ENCODE measurements at places on chromosomes 7 and 10.

DNA sequence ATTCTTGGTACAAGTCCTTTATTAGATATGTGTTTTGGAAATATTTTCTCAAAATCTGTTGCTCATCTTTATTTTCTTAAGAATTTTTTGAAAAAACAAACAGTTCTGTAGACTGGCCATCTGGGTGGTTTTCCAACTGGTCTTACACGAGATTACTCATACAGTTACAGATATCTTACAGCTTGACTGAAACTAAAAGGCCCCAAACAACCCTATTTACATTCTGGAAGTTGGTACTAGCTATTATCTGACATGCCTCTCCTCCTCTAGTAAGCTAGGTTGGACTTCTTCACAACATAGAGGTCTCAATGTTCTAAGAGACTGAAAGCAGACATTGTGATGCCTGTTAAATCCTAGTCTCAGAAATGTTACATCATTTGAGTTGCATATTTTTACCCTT lies 52.0 kb downstream of the ZNF22 start:
- DNase-seq = no peak

DNA sequence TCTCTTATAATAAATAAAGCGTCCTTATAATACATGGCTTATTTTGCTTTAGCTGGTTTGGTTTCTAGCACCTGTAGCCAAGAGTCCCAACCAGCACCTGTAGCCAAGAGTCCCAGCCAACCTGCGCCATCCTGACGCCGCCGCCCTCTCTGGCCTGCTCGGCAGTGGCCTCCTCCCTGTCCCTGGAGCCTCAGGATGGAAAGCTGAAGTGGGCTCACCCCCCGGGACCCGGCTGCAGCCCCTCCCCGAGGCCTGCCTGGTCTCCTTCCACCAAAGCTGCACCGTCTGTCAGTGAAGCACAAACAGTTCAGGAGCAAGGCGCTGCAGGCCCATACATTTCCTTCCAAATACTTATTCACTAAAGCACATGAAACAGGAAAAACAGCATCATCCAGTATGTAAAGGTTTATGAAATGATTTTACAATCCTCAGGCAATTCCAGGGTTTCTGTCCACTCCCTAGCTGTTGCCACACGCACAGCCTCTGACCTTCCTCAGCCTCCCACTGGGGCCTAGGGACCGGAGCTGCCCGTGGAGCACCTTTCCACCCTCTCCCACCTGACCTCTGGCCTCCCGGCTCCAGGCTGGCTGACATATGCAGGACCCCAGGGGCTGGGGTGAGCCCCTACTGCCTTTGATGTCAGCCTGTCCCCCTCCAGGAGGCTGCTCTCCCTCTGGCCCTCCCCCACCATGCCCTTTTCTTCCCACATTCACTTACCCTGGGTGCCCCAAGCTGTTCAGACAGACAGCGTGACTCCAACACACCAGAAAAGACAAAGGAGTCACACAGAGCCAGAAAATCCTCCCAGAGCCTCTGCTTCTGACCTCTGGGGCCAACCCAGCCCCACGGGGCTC lies 149.6 kb upstream of the PPP2R2D start:
- DNase-seq = no peak

- no peak for DNase-seq
Observed at GRCh38 chr7:17741426-17741825, 198.9 kb downstream of the SNX13 start.

DNA sequence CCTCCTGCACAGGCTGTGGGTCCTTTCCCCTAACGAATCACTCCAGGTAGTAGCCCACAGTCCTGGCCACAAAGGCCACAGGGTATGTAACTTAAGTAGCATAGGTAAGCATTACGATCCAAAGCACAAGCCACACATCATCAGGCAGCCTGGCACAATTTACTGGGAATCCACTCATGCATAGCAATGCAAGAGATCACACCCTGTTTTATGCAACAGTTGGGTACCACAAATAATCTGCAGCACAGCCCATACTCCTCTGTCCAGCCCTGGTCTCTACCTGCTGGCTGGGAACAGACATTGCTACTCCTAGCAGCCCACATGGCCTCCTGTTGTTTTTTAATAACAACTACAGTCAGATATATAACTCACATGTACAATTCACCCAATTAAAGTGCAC lies 34.3 kb downstream of the SRPK2 start:
- no peak for DNase-seq

- peak; percentile 32 for DNase-seq
Observed at GRCh38 chr7:522071-522950, 2.7 kb upstream of the PDGFA start.

DNA sequence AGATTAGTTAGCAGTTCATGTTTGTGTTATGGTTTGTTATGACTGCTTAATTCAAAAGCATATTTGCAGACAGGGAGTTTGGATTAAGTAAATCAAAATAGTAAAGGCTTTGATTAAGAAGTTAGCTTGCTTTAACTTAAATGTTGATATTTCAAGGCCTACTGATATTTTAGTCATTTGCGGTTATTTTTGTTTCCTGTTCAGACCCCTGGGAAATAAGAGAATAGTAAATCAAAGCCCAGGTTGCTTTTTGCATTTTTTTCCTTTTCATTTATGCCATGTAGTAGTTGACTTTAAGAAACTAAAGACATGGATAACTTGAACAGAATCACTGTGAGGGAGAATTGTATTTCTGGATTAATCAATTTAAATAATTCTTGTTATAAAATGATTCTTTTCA lies 77.3 kb downstream of the HDAC9 start:
- no peak for DNase-seq

GRCh38 chr7:155745737-155746136 lies 66.5 kb downstream of the SHH start:
- no peak for DNase-seq

GRCh38 chr10:26773633-26774032 lies 76.1 kb downstream of the PDSS1 start:
- DNase-seq = no peak

GRCh38 chr7:121774563-121774962 lies 98.4 kb upstream of the PTPRZ1 start:
- DNase-seq = no peak

- no peak for DNase-seq
Observed at GRCh38 chr10:11975795-11976194, 66.8 kb downstream of the UPF2 start.

GRCh38 chr7:95435422-95435780 lies 573 bp upstream of the PON2 start:
- no peak for DNase-seq

DNA sequence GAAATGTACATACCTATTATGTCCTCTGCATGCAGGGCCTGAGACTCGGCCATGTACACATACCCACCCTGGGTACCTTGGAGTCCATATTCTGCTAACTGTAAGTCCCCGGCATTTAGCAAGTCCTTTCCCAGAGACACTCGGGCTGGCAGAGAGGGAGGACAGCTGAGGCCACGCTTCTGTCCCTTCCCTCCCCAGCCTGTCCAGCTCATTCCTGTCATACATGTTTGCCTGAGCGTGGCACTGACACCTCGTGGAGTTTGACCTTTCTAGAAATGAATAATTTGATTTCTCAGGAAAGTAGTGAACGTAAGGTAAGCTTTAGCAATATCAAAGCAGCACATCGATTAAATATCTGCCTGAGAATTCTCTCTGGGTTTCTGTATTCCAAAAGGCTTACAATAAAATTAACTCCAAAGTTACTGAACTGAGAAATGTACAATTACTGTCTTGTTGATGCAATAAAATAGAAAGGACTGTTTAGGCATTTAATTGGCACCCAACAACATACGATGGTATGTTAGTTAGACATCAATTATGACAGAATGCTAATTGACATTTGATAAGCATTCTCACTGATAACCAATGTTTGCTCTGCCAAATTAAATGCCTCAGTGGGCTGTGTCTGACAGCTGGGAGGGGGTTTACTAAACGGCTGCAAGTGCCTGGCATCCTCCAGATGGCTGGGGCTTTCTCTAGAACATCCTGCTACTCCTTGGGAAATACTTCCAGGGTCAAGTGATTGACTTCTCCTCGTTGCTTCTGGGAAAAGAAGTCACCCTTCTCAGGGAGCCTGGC lies 221.2 kb downstream of the CCSER2 start:
- no peak for DNase-seq

DNA sequence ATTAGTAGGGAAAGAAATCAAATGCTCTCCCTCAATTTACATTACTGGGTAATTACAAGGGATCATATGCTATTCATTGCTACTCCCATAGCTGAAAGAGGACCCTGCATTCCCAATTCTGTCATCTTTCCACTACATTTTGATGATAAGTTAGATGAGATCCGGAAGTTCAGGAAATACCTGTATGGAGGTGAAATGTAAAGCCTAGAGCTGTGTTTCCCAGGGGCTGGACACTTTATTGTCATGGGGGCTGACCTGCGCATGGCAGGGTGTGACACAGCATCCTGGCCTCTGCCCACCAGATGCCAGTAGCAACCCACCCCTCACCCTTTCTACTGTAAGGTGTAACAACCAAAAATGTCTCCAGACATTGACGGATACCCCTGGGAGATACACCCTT lies 56.6 kb downstream of the HECW1 start:
- no peak for DNase-seq

- DNase-seq = no peak
Observed at GRCh38 chr10:103969857-103970627, 3.1 kb downstream of the SLK start.

GRCh38 chr10:129107525-129107924 lies 359.5 kb upstream of the MGMT start:
- no peak for DNase-seq

DNA sequence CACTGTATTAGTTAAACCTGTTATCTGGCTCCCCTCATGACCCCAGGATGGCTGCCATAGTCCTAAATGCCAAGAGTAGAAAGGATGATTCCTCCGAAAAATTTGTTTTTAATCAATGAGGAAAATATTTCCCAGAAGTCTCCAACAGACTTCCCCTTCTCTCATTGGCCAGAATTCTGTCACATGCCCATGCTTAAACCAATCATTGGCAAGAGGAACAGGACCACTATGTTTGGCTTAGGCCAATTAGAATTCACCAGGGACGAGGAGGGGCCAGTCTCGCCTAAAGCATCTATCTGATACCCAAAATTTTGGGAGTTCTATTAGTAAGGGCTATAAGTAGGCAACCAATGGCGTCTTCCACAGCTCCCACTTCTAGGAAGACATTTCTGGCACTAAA lies 71.2 kb upstream of the IL6 start:
- no peak for DNase-seq

DNA sequence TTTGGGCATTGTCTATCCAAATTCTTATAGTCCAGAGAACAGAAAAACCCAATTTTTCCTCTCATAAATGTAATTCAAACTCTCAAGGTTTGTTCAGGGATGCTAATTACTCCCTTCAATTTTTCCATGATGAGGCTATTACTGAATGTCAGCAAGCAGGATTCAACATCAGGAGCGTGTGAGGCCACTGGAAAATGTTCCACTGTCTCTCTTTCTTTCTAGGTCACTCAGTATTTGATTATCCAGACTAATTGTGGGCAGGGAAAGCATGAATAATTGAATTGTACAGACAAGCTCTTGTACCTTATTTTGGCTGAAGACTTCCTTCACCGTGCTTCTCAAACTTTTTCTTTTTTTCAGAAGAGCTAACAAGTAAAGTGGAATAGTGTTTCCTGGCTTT lies 30.7 kb downstream of the THNSL1 start:
- no peak for DNase-seq

- DNase-seq = peak; percentile 28
Observed at GRCh38 chr10:30784897-30785605, 155.5 kb upstream of the LYZL2 start.

GRCh38 chr10:30216821-30217220 lies 132.3 kb downstream of the MTPAP start:
- no peak for DNase-seq

DNA sequence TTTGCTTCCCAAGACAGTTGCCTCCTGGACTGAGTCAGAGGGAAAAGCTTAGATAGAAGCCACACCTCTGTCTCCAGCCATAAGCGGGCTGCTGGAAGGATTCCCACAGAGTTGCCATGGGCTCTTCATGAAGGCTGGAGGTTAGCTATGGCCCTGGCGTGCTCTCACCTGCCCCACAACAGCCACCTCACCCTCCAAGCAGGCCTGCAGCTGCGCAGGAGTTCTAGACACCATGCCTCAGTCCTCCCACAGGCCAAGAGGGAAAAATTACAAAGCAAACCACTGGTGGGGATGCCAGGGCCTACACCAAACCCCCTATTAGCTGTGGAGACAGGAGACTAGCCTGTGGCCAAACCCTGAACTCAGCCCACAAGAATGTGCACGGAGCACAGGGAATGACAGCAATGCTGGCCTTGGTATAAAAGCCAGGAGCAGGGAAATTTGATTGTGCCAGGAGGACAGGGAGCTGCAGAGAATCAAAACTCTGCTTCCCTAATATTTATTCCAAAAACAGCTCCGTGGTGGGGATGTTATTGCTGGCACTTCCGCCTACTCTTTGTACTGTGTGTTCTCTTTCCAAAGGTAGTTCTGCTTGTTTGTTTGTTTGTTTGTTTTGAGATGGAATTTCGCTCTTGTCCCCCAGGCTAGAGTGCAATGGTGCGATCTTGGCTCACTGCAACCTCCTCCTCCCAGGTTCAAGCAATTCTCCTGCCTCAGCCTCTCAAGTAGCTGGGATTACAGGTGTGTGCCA lies 60.3 kb upstream of the STK17A start:
- DNase-seq = no peak

- DNase-seq = peak; percentile 13
Observed at GRCh38 chr10:78981257-78981969, 87.4 kb upstream of the ZMIZ1 start.

DNA sequence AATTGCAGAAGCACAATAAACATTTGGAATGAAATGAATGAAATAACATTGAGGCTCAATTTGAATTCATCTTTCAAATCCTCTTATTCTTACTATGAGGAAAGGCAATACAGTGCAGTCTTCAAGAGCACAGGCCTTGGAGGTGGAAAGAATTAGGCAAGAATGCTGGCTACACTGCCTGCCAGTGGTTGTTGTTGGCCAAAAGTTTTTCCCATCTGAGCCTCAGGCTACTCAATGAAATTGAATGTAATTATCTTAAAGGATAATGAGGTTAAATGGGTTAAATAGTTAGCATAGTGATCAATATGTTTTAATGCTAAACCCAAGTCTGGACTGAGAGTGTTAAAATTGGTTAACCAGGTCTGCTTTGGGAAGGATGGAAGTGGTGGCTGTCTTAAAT lies 140.9 kb downstream of the MBL2 start:
- no peak for DNase-seq

- peak; percentile 48 for DNase-seq
Observed at GRCh38 chr10:35341521-35341920, 5.2 kb downstream of the CCNY start.

- DNase-seq = no peak
Observed at GRCh38 chr7:72429316-72429715, 17.2 kb upstream of the CALN1 start.

- no peak for DNase-seq
Observed at GRCh38 chr10:30158325-30158960, 99.1 kb upstream of the JCAD start.

GRCh38 chr7:141477865-141478264 lies 73.3 kb upstream of the AGK start:
- no peak for DNase-seq

DNA sequence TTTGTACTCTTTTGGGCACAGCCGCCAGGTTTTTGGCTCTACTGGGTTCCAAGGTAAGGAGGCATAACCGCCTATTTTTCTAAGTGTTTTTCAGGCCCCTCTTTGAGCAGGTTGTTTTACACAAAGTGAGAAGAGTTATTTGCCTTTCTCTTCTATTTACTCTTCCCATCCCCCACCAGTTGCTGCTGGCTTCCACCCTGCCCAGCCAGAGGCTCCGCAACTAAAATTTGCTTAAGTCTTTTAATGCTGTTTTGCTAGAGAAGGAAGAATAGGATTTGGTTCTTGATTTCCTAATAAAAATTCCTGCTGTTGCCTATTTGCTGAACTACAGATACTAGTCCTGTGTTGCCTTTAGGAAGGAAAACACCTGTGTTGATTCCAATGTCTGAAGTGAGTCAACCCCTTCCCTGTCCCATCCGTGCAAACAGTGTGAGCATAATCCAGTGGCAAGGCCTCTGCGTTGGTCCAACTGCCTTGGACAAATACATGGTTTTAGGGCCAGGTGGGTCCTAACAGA lies 1.9 kb downstream of the PLA2G12B start:
- DNase-seq = no peak
